ENCODE measurements at places on chromosomes 4 and X.
A peak's percentile ranks its signal among the peaks of the same experiment; 100 is the strongest.

DNA sequence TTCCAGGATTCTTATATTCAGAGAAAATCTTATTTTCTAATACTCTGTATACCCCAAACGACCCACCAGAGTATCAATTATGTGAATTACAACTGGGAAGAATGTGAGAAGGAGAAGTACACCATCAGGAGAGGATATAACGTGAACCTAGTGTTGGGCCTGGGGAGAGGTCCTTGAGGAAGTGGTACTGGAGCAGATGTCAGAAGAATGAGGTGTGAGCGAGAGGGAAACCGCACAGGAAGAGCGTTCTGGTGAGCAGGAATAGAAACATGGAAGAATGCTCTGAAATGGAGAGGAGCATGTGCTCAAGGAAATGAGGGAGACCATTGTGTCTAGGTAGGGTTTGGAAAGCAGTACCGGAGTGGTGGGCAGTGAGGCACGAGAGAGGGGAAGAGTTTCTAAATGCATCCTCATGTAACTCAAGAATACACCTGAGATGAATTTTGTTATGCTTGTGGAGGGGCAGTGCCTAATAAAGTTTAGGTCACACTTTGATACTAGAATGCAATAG, 151.6 kb downstream of the GRID2 start:
- H3K4me1 ChIP-seq, result peaks cover 4% of the 10 kb centered on the region
- H3K27ac ChIP-seq, result no peak overlapping the region
- peak; percentile 37 for DNase-seq
- H3K27me3 ChIP-seq, result no peaks in the 10 kb centered on the region
- H3K36me3 ChIP-seq, result no peaks in the 10 kb centered on the region

- H3K27ac ChIP-seq, result no peak overlapping the region
- H3K27me3 ChIP-seq, result no peaks in the 10 kb centered on the region
- DNase-seq, result no peak
- no peak overlapping the region for H3K4me3 ChIP-seq
- no peaks in the 10 kb centered on the region for H3K4me1 ChIP-seq
- H3K36me3 ChIP-seq, result no peaks in the 10 kb centered on the region
These were observed 252.0 kb downstream of the FRMPD4 start for GRCh38 chrX:12390301-12390700.

DNA sequence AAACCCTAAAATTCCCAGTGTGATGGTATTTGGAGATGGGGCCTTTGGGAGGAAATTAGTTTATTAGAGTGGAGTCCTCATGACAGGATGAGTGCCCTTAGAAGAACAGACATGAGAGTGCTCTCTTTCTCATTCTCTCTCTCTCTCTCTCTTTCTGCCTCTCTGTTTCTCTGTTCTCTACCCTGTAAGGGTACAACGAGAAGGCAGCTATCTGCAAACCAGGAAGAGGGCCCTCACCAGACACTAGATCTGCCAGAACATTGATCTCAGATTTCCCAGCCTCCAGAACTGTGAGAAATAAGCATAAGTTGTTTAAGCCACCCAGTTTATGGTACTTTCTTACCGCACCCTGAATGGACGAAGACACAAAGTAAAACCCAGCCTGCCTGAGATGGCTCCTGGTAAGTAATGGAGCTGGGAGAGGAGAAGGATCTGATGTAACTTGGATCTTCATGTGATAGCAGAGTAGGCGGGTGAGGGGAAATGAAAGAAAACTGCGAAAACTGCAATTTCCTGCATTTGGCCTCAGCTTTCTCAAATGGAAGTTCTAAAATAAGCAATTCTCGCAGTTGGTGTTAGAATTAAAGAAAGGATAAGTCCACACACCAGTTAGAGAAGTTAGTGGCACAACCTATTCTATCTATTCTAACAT, 8.7 kb upstream of the CDS1 start:
- H3K27me3 ChIP-seq, result no peaks in the 10 kb centered on the region
- no peaks in the 10 kb centered on the region for H3K4me1 ChIP-seq
- no peak for DNase-seq
- H3K36me3 ChIP-seq, result no peaks in the 10 kb centered on the region
- no peak overlapping the region for H3K4me3 ChIP-seq

DNA sequence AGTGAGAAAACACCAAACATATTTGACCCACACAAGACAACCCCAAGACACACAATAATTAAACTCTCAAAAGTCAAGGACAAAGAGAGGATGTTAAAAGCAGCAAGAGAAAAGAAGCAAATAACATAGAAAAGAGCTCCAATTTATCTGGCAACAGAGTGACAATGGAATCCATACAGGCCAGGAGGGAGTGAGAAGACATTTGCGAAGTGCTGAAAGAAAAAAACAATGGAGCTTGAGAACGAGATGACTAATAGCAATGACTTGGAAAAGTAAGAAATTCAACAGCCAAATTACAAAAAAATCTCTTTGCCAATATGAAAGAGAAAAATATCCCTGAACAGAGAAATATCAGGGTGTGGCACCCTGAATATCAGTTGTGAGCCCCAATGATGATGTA, 61.6 kb downstream of the MAD2L1 start:
- H3K36me3 ChIP-seq, result peaks cover 1% of the 10 kb centered on the region
- peak; percentile 38 for DNase-seq
- no peaks in the 10 kb centered on the region for H3K27me3 ChIP-seq
- H3K4me1 ChIP-seq, result peaks cover 3% of the 10 kb centered on the region

- H3K27ac ChIP-seq, result no peak overlapping the region
- peak; percentile 11 for DNase-seq
- no peak overlapping the region for H3K4me3 ChIP-seq
These were observed 172.4 kb upstream of the MXRA5 start for GRCh38 chrX:3518870-3519269.

DNA sequence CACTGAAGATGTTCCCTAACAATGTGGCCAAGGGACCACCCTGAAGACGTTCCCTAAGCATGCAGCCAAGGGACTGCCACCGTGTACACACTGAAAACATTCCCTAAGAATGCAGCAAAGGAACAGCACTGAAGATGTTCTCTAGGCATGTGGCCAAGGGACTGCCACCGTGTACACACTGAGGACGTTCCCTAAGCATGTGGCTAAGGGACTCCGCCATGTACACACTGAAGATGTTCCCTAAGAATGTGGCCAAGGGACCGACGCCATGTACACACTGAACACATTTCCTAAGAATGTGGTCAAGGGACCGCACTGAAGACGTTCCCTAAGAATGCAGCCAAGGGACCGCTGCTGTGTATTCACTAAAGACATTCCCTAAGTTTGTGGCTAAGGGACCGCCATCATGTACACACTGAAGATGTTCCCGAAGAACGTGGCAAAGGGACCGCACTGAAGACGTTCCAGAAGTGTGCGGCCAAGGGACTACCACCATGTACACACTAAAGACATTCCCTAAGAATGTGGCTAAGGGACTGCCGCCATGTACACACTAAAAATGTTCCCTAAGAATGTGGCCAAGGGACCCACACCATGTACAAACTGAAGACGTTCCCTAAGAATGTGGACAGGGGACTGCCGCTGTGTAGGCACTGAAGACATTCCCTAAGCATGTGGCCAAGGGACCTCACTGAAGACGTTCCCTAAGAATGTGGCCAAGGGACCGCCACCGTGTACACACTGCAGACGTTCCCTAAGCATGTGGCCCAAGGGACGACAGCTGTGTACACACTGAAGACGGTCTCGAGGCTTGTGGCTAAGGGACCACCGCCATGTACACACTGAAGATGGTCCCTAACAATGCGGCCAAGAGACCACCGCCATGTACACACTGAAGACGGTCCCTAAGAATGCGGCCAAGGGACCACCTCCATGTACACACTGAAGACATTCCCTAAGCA, 54.8 kb downstream of the DHRSX start:
- no peaks in the 10 kb centered on the region for H3K36me3 ChIP-seq
- no peak overlapping the region for H3K27ac ChIP-seq
- peak; percentile 43 for DNase-seq
- no peak overlapping the region for H3K4me3 ChIP-seq
- H3K27me3 ChIP-seq, result no peaks in the 10 kb centered on the region

DNA sequence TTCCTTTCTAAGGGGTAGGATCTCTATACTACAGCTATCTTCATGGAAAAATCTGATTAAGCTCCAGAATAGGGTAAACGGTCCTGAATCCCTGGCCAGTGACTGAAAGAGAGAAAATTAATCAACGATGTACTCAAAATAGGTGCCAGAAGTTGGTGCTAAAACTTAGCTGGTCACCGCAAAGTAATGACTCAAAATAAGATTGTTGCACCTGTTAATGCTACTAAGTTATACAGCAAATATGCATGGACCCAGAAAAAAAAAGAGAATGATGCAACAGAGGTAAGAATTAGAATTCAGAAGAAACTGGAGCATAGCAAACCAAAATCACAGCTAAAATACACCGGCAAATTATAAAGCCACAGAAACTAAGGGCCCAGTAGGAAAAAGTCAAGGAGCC, 239.7 kb upstream of the FAM241A start:
- H3K4me3 ChIP-seq, result no peak overlapping the region
- DNase-seq, result no peak
- H3K27me3 ChIP-seq, result no peaks in the 10 kb centered on the region
- no peaks in the 10 kb centered on the region for H3K36me3 ChIP-seq

DNA sequence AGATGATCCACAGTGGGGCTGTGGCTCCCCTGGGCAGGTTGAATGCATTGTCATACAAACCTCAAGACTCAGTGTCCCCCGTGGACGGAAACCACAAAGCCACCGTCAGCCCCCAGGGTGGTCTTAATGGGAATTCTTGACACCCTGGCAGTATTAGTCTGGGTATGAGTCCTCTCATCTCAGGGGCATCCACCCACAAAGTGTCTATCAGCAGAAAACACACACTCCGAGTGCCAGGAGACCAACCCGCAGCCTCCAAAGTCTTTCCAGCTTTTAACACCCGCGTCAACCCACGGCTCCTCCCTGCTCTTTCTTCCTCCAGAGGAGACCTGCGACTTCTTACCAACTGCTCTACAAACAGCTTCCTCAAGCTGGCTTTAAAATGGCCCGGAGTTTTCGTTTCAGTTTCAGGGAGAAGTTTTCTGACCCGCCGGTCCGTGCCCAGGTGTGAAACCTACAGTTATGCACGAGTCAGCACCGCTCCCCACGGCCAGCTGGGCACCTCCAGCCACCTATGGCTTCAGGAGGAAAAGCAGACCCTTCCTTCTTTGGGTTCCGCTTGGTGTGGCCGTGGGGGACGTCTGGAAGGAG, 14.4 kb upstream of the ASMTL start:
- no peaks in the 10 kb centered on the region for H3K36me3 ChIP-seq
- DNase-seq, result no peak
- H3K27me3 ChIP-seq, result no peaks in the 10 kb centered on the region

DNA sequence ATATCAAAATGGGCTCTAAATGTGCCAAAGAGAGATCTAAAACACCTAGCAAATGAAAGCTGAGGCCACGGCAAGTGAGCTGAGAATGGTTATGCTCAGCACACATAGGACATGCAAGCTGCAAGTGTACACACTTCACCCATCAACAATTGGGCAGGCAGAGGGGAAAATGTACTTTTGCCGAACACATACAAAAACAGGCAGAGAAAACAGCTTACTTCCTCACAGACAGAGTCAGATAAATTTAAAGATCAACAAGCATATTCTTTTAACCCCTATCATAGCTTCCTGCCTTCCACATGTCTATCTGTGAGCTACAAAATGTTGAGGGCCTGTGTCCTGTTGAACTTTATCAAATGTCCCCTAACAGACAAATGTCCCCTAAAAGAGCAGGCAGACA, 60.3 kb downstream of the SH3KBP1 start:
- H3K27me3 ChIP-seq, result no peaks in the 10 kb centered on the region
- no peaks in the 10 kb centered on the region for H3K4me1 ChIP-seq
- no peak overlapping the region for H3K27ac ChIP-seq
- no peak for DNase-seq

DNA sequence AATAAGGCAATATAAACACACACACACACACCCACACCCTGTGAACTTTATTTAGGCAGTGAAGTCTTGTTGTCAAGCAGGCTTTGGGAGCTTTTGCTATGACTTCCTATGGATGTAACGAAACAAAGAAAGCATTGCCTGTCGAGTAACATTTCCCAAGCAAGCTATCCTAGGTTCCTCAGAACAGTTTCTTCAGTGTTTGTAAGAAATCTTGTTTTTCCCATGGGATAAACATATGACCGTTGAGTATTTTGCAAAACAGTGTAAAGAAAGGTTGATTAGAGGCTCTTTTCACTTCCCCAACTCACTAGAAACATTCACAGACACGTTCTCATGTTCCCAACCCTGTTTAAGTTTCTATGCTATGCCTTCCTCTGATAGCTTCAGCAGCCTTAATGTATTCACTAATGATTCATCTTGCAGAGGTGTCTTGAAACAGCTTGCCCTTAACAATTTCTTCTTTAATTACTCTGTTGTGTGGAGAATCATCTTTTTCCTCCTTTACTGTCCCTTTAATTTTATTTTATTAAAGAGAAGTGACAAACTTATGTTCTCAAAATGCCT, 1947.1 kb upstream of the TENM3 start:
- H3K4me1 ChIP-seq, result no peaks in the 10 kb centered on the region
- H3K36me3 ChIP-seq, result no peaks in the 10 kb centered on the region
- peak; percentile 0 for DNase-seq
- H3K27ac ChIP-seq, result no peak overlapping the region

GRCh38 chr4:140172960-140173359, 19.0 kb upstream of the MAML3 start:
- DNase-seq, result no peak
- no peaks in the 10 kb centered on the region for H3K36me3 ChIP-seq
- H3K27me3 ChIP-seq, result no peaks in the 10 kb centered on the region
- H3K4me3 ChIP-seq, result no peak overlapping the region
- no peak overlapping the region for H3K27ac ChIP-seq
- no peaks in the 10 kb centered on the region for H3K4me1 ChIP-seq

All from mesendoderm (in vitro differentiated cells).